ENCODE measurements at places on chromosomes 16 and 17. TPM values are rescaled to one million over a fixed set of nuclear protein-coding genes. Genes with fewer than 3 reads are reported as not detected.
A peak's percentile ranks its signal among the peaks of the same experiment; 100 is the strongest.

DNA sequence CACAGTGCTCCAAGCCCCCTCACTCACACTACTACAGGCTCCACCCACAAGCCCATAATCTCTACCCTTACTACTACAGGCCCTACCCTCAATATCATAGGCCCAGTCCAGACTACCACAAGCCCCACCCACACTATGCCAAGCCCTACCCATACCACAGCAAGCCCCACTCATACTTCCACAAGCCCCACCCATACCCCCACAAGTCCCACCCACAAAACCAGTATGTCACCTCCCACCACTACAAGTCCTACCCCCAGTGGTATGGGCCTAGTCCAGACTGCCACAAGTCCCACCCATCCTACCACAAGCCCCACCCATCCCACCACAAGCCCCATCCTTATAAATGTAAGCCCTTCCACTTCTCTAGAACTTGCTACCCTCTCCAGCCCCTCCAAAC is 13.8 kb downstream of the RIPOR1 start:
- peak; percentile 52 for DNase-seq

DNA sequence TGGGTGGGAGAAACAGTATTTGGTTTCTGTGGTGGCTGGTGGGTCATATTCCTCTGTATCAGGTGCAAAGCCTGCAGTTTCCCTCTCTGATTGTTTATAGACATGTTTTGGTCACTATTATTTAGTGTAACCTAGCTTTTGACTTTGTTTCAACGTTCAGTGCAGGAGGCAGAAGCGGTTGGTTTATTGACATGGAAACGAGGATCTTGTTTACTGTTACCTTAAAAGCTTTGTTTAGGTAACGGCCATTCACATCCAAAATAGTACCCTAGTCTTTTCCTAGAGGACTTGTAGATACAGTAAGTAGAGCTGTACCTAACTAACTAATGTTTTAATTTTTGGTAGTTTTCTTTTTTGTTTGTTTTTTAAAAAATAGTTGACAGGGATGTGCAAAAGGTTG is 3.5 kb downstream of the MSI2 start:
- DNase-seq: no peak

DNA sequence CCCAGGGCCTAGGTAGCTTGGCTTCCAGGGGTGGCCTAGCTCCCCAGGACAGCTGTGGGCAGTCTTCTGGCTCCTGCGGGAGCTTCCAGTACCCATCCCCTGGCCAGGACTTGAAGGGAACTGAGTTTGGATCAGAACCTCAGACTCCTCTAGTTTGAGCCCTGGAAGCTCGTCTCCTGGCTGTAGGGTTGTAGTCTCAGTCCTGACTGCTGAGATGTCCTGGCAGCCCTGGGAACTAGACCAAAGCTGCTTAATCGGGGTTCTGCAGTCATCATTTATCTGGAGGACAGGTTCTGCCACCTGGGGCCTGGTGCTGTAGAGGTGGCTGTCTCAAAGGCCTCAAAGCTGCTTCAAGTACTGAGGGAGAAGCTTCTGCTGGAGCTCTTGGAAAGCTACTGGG is 163.7 kb downstream of the WSCD1 start:
- DNase-seq: no peak

DNA sequence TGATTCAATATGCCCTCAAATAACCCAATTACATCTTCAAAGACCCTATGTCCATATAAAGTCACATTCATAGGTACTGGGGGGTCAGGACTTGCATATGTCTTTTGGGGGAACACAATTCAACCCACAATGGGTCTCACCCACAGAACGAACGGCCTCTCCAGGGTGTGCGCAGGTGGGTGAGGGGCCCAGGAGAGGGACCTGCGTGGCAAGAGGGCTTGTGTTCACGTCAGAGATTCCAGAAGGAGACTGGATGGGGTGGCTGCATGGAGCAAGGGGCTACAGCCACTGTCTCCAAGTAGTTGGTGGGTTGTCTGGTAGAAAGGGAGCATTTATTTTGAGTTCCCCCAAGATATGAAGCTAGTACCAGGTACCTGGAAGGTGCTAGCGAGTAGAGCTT is 212.2 kb downstream of the SEC14L1 start:
- no peak for DNase-seq

Gene CETP
- not detected for total RNA-seq

DNA sequence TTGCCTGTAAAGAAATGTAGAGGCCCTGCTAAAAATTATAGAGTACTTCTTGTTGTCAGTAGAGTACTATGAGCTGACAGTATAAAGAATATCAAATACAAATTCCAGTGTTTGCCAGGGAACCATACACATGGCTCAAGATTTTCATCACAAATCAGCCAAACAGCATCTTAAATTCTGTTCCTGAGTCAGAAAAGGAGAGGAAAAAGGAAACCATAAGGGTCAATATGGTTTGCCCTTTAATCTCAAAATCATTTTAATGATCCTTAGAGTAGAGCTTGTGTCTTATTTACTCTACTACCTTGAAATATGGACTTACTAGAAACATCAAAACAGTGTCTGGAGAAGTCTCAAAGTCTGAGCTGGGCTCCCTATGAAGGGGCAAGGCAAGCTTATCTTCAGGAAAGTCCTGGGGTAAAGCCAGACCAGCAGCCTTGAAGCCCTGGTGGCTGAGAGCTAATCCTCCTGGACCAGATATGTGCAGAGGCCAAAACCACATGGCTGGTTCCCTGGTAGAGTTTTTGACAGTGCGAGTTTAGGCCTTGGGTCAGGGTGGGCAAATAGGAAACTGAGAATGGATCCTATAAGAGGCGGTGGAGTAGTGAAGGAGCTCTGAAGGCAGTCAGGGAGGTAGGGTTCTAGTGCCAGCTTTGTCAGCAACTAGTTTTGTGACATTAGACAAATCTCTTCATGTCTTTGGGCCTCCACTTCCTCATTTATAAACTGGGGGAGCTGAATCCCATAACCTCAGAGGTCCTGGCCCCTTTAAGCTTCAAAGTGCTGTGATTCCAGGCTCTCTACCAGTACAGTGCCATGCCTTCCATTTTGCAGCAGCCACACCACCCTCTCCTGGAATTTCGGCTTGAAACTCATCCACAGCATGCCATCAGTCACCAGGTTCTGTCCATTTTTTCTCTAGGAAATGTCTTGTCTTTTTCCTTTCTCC is 38.9 kb downstream of the MRTFB start:
- DNase-seq: no peak

DNA sequence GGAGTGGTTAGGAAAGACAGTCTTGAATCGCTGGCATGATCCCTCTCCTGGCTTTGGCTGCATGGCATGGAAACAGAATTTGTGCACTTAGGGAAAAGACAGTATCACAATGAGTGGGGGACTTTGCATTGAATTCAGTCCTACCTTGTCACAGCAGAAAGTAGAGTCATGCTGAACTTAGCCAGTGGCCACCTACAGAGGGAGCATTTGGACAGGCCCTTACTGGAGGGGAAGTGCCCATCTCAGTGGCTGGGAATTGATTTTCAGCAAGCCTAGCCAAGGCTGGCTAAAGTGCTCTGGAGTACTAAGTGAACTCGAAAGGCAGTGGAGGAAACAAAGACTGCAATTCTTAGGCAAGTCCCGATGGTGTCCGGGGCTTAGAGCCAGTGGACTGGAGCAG is 364.3 kb upstream of the TOM1L1 start:
- peak; percentile 2 for DNase-seq

Gene OTOP2
- total RNA-seq: not detected

DNA sequence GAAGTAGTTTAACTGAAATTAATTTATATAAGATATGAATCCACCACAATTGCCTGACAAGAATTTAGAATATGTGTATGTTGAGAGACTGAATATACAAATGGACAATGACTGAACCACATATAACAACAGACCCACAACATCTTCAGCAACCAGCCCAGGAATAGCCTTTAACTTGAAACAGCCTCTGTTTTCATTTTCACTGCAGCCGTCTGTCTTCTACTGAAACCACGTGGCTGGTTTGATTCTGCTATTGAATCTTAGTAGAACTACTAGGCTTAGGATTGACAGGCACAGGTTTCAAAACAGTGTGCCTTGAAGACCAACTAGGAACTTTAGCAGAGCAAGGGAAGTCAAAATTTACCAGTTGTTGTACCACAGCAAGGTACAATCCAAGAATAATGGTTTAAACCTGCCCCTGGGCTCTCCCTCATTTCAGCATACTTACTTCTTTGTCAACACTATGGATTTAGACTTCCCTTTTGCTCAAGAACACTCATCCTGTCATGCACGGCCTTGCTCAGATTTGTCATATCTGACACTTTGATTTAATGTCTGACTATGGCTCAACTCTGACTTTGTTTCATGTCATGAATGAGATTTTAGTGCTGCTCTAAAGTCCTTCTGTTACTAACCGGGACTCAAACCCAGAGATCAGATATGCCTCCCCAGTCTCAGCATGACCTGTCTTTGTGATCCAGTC is 355.0 kb downstream of the KIF2B start:
- DNase-seq: no peak

DNA sequence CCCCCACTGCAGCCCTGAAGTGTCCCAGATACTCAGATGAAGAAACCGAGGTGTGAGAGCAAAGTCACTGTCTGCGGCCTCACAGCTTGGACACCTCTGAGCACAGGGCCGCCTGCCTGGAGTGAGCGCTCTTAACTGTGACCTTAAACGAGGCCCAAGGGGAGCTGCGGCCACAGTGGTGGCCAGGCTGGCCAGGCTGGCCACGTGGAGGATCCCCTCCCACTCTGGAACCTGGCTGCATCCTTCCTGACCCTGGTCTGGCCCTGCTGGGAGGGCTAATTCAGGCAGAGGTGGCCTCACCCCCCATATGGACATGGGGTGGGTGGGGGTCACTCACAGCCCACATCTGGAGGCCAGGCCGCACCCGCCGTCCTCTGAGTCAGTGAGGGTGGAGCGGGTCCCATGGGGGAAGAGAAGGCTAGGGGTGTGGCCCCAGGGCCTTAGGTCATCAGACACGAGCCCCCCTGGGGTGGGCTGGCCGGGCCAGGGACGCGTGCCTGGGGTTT is 6.6 kb downstream of the VASN start:
- DNase-seq: no peak

Gene NPIPB6
- 1.9 TPM for total RNA-seq

- no peak for DNase-seq
Measured at GRCh38 chr16:9165681-9166080, 74.2 kb downstream of the HAPSTR1 start.

Gene CEP295NL
- total RNA-seq: 1.4 TPM
